ENCODE measurements at places on chromosomes 5 and 9. TPM values are rescaled to one million over a fixed set of nuclear protein-coding genes. Genes with fewer than 3 reads are reported as not detected.

GRCh38 chr5:108102463-108102862 is 279.4 kb downstream of the FBXL17 start:
- no peak for DNase-seq
- no peaks in the 10 kb centered on the region for H3K4me1 ChIP-seq
- peaks cover 3% of the 10 kb centered on the region for H3K36me3 ChIP-seq

DNA sequence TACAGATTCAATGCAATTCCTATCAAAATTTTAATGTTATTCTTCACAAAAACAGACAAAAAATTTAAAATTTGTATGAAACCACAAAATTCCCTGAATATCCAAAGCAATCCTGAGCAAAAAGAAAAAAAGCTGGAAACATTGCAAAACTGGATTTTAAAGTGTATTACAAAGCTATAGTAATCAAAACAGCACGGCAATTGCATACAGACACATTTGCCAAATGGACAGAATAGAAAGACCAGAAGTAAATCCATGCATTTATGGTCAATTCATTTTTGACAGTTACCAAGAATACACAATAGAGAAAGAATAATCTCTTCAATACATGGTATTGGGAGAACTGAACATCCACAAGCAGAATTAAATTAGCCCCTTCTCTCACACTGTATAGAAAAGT is 110.5 kb downstream of the TMEM232 start:
- H3K36me3 ChIP-seq = no peaks in the 10 kb centered on the region
- H3K4me1 ChIP-seq = no peaks in the 10 kb centered on the region
- no peak overlapping the region for H3K4me3 ChIP-seq

DNA sequence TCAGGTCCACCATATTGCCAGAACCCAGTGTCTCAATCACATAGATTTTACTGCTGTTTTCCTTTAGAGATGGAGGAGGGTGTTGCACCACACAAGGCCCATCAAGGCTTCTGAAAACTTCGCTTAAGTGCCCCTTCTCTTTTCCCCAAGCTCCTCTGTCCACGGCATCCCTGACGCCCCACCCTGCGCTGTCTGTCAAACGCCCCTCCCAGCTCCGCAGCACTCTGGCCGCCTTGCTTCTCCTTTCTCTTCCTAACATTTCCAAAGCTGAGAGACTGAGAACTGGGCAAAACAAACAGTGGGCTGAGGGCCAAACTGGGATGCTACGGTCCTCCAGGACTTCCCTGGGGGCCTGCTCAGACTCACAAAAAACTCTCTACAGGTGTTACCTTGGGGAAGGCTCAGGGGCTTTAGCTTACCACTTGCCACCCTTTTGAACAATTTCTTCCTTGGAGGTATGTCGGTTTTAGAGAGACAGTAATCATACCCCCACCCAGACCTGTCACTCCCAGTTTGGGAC is 28.3 kb upstream of the ERGIC1 start:
- no peak for DNase-seq
- no peaks in the 10 kb centered on the region for H3K36me3 ChIP-seq
- H3K4me1 ChIP-seq = peaks cover 16% of the 10 kb centered on the region

DNA sequence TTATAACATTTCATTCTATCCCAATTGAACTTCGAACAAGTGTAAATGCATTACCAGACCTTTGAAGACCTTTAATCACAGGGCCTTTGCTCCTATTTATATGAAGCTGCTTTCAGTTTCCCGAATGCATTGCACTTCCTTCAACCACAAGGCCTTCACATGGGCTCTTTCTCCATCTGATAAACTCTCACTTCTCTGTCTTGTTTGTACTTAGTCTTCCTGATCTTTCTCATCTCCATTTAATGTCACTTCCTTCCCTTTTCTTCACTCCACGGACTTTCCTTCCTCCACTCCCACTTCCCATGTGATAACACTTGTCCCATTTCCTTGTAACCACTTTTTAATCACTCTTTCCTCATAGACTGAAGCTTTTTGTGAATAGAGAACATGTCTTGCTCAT is 74.3 kb upstream of the TNC start:
- peaks cover 36% of the 10 kb centered on the region for H3K27me3 ChIP-seq
- no peak overlapping the region for H3K4me3 ChIP-seq
- no peaks in the 10 kb centered on the region for H3K4me1 ChIP-seq
- H3K36me3 ChIP-seq = peaks cover 2% of the 10 kb centered on the region

DNA sequence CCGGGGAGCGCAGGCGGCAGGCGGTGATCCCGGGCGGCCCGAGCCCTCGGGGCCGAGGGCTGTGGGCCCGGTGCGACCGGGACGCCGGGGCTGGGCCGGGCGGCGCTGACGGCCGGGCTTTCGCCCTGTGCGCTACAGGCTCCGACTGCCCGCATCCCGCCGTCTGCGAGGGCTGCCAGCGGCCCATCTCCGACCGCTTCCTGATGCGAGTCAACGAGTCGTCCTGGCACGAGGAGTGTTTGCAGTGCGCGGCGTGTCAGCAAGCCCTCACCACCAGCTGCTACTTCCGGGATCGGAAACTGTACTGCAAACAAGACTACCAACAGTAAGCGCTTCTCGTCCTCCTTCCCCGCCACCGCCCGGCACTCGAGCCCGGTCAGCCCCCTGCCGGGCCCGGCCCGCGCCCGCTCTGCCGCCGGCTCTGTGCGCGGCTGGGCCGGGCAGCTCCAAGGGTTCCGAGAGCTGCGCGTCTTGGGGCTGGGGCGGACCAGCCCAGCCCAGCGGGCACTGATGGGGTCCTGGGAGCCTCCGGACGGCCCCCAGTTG is 1.6 kb downstream of the LMX1B start:
- H3K27me3 ChIP-seq = peaks cover 87% of the 10 kb centered on the region
- peaks cover 24% of the 10 kb centered on the region for H3K4me1 ChIP-seq
- no peak overlapping the region for H3K27ac ChIP-seq
- DNase-seq = peak; percentile 47
- no peak overlapping the region for H3K4me3 ChIP-seq
- no peaks in the 10 kb centered on the region for H3K36me3 ChIP-seq

- no peak overlapping the region for H3K4me3 ChIP-seq
- no peaks in the 10 kb centered on the region for H3K4me1 ChIP-seq
- DNase-seq = no peak
- no peak overlapping the region for H3K27ac ChIP-seq
- H3K27me3 ChIP-seq = peaks cover 32% of the 10 kb centered on the region
- H3K36me3 ChIP-seq = no peaks in the 10 kb centered on the region
Measured at GRCh38 chr5:171612749-171613148, 172.9 kb upstream of the SMIM23 start.

GRCh38 chr5:8949908-8950307 is 596.0 kb downstream of the SEMA5A start:
- H3K4me1 ChIP-seq = no peaks in the 10 kb centered on the region
- H3K27ac ChIP-seq = no peak overlapping the region
- no peaks in the 10 kb centered on the region for H3K36me3 ChIP-seq
- DNase-seq = no peak

- H3K27ac ChIP-seq = no peak overlapping the region
- H3K36me3 ChIP-seq = peaks cover 53% of the 10 kb centered on the region
- H3K4me1 ChIP-seq = peaks cover 13% of the 10 kb centered on the region
- no peaks in the 10 kb centered on the region for H3K27me3 ChIP-seq
- no peak overlapping the region for H3K4me3 ChIP-seq
- DNase-seq = no peak
Measured at GRCh38 chr9:71878327-71879274, 32.4 kb downstream of the ABHD17B start.

DNA sequence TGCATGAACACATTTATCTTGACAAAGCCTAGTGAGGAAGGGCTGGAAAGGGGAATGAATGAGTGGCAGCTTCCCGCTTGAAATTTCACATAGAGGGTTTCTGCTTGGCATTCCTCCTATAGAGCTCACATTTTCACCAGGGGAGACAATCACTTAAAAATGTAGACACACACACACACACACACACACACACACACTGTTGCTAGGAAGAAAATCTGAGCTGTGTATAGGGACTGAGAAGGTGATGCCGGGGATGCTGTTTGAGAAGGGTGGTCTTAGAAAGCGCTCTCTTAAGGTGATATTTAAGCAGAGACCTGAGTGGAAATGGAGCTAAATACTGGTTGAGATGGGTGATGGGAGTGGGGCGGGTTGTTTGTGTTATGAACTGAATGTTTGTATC is 70.4 kb downstream of the LRRC70 start:
- no peak overlapping the region for H3K4me3 ChIP-seq
- no peaks in the 10 kb centered on the region for H3K4me1 ChIP-seq
- peaks cover 6% of the 10 kb centered on the region for H3K36me3 ChIP-seq
- no peak for DNase-seq

- no peak for DNase-seq
- H3K27ac ChIP-seq = no peak overlapping the region
- no peak overlapping the region for H3K4me3 ChIP-seq
- no peaks in the 10 kb centered on the region for H3K4me1 ChIP-seq
- H3K27me3 ChIP-seq = no peaks in the 10 kb centered on the region
- peaks cover 3% of the 10 kb centered on the region for H3K36me3 ChIP-seq
Measured at GRCh38 chr9:69222970-69223369, 48.9 kb downstream of the TJP2 start.

DNA sequence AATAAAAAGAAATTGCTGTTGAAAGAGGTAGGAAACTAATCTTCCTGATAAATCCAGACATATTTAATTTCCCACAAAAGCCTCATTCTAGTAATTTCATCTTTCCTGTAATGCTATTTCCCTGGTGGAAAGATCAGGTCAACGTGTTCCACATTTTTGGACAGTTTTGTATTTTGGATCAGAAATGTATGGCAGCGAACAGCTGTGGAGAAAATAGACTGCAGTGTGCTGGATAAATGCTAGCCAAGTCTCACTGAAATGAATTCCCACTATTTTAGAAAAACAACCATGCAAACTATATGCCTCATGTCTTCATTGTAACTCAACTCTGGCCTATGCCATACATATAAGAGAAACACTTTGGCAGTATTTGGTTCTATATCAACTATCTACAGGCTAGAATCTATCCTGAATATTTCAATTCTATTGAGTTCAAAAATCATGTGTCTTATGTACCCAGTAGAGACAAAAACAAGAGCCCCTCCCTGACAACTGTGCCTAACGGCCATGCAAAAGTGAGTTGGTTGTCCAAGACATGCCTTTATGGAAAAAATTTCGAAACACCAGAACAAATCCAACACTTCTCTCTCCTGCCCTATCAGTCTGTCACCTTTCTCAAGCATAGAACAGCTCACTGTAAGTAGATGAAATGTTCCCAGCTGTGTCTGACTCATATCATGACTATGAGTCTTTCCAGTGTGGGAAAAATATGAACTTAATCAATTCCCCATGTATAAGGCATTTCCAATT is 191.3 kb upstream of the NREP start:
- no peak overlapping the region for H3K27ac ChIP-seq
- H3K4me1 ChIP-seq = no peaks in the 10 kb centered on the region
- peaks cover 15% of the 10 kb centered on the region for H3K27me3 ChIP-seq
- no peak for DNase-seq
- H3K4me3 ChIP-seq = no peak overlapping the region

DNA sequence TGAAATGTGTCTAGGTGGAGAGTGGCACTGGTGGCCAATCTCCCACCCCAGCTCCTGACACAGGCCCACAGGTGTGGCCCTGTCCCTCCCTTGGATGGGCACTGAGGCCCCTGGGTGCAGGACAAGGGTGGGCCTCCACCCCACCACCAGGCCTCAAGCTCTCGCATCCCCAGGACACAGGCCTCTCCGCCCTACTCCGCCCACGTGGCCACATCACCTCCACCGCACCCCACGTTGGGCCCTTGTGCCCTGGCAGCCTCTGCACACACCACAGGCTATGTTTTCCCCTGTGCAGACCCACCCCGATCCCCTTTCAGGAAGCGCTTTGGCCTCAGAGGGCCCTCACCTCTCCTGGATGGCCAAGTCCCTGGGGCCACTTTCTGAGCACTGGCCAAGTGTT is 54.7 kb downstream of the SECISBP2 start:
- H3K36me3 ChIP-seq = peaks cover 18% of the 10 kb centered on the region
- H3K4me3 ChIP-seq = no peak overlapping the region
- H3K27ac ChIP-seq = peak overlapping the region; percentile 73
- H3K4me1 ChIP-seq = peaks cover 16% of the 10 kb centered on the region
- H3K27me3 ChIP-seq = no peaks in the 10 kb centered on the region
- no peak for DNase-seq

GRCh38 chr5:151208481-151208914 is 15.4 kb downstream of the CCDC69 start:
- H3K27ac ChIP-seq = peak overlapping the region; percentile 92
- peak overlapping the region; percentile 32 for H3K4me3 ChIP-seq
- H3K27me3 ChIP-seq = no peaks in the 10 kb centered on the region
- peaks cover 77% of the 10 kb centered on the region for H3K4me1 ChIP-seq
- H3K36me3 ChIP-seq = peaks cover 31% of the 10 kb centered on the region

DNA sequence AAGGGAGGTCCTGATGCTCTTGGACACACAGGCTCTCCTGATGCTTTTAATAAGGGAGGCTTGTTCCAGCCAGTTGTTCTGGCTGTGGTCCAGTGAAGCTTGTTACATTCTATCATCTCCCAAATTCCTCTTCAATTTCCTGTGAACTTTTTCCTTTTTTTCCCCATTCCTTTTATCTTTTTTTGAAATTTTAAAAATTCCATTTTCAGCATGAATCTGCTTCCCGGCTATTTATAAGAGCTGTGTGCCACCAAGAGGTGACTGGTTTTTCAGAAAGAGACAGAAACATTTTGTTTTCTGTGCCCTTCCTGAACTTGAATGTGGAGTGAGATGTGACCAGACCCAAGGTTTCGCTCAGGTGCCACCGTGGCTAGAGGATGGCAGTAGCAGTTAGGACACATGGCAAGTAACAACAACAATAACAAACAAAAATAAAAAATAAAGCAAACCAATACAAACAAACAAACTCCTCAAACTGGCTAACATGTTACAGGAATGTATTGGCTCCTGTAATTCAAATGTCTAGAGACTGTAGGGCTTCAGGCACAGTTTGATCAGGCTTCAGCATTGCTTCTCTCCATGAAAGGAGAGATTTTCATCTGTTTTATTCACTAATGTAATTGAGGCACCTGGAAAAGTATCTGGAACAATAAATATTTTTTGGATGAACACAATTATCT is 121.1 kb downstream of the BOD1 start:
- no peak overlapping the region for H3K27ac ChIP-seq
- no peak for DNase-seq
- no peaks in the 10 kb centered on the region for H3K4me1 ChIP-seq
- H3K36me3 ChIP-seq = no peaks in the 10 kb centered on the region
- no peak overlapping the region for H3K4me3 ChIP-seq

DNA sequence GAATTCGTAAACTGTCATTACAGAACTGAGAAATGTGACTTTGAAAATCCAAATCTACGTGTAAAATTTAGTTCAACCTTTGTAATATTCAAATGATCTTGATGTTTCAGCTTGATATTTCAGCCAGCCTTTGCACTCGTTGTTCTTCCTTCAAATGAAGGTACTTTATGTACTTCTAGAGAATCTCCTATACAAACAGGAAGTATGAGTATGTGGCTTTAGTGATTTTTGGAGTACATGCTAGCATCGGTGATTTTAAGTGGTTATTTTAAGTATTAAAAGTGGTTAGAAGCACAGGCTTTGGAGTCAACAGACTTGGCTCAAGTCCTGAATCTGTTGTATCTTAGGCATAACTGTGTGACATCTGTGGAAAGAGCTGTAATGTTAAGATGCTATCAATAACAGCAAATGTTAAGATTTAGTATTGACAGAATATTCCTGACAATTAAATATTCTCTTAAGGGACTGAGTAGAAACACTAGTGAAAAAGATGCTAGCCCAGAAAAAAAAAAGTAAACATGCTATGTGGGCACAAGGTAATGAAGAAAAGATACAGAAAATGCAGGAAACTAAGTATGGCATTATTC is 398.0 kb downstream of the ADGRV1 start:
- H3K27me3 ChIP-seq = peaks cover 33% of the 10 kb centered on the region
- H3K36me3 ChIP-seq = no peaks in the 10 kb centered on the region
- no peak overlapping the region for H3K27ac ChIP-seq
- no peak for DNase-seq

- H3K27ac ChIP-seq = no peak overlapping the region
- H3K4me1 ChIP-seq = peaks cover 12% of the 10 kb centered on the region
- no peak overlapping the region for H3K4me3 ChIP-seq
- DNase-seq = no peak
Measured at GRCh38 chr9:15531380-15531779, 20.6 kb upstream of the PSIP1 start.

The MSX2 gene
- total RNA-seq = not detected

The HRCT1 gene
- total RNA-seq = not detected

The ANKRD18A gene
- total RNA-seq = 2.6 TPM

The MATR3 gene
- 182 TPM for total RNA-seq

All from activated naive CD8-positive, alpha-beta T cell treated with anti-CD3 and anti-CD28 coated beads for 36 hours (primary cell).